ENCODE measurements at places on chromosomes 5 and 9.

- no peaks in the 10 kb centered on the region for H3K36me3 ChIP-seq
- H3K27me3 ChIP-seq: peaks cover 2% of the 10 kb centered on the region
- no peak overlapping the region for H3K27ac ChIP-seq
- DNase-seq: no peak
These were observed 68.4 kb upstream of the GARNL3 start for GRCh38 chr9:127195976-127196825.

DNA sequence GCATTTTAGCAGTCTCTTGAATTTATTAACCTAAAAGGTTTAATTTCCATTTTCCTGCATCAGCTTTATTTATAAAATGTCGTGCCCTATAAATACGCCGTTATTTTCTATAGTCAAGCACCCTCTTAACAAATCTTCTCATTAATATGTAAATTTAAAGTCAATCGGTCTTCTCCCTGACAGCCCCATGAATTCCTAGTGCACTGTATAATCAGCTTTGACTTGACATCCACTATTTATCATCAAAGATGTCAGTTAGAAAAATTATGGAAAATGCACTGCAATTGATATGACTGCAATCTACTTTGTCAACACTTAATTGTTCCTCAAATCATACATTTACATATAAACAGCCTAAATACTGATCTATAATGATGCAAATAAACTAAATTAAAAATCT, 83.4 kb downstream of the AP3B1 start:
- peaks cover 17% of the 10 kb centered on the region for H3K36me3 ChIP-seq
- H3K27ac ChIP-seq: no peak overlapping the region
- H3K27me3 ChIP-seq: no peaks in the 10 kb centered on the region
- DNase-seq: no peak
- no peaks in the 10 kb centered on the region for H3K4me1 ChIP-seq

- no peaks in the 10 kb centered on the region for H3K36me3 ChIP-seq
- H3K27me3 ChIP-seq: no peaks in the 10 kb centered on the region
- H3K4me3 ChIP-seq: no peak overlapping the region
- H3K27ac ChIP-seq: no peak overlapping the region
These were observed 104.1 kb upstream of the TUT7 start for GRCh38 chr9:86458191-86458855.

GRCh38 chr9:98118640-98119601, at the start of gene TRIM14:
Gene TRIM14 (minus strand): TSS chr9:98119222. CDS start chr9:98119188, 34 bp downstream.
- peaks cover 14% of the 10 kb centered on the region for H3K4me1 ChIP-seq
- peaks cover 18% of the 10 kb centered on the region for H3K36me3 ChIP-seq
- DNase-seq: peak; percentile 89
- H3K27me3 ChIP-seq: no peaks in the 10 kb centered on the region

DNA sequence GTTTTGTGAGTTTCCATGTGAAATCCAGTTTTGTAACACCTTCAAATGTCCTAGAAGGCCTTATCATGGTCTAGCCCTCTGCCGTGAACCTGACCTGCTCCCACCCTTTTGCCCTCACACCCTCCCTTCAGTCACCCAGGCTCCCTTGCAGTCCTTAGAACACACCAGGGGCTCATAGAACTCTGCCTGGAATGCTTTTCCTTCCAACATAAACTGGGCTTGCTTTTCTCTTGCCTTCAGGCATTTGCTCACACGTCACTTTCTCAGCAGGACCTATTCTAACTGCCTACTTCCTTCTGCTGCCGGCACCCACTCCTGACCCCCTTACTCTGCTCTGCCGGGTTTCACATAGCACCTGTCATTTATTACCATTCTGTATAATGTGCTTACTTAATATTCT, 111.9 kb downstream of the PDE8B start:
- no peak overlapping the region for H3K4me3 ChIP-seq
- H3K27me3 ChIP-seq: peaks cover 22% of the 10 kb centered on the region
- H3K36me3 ChIP-seq: no peaks in the 10 kb centered on the region
- no peak for DNase-seq

DNA sequence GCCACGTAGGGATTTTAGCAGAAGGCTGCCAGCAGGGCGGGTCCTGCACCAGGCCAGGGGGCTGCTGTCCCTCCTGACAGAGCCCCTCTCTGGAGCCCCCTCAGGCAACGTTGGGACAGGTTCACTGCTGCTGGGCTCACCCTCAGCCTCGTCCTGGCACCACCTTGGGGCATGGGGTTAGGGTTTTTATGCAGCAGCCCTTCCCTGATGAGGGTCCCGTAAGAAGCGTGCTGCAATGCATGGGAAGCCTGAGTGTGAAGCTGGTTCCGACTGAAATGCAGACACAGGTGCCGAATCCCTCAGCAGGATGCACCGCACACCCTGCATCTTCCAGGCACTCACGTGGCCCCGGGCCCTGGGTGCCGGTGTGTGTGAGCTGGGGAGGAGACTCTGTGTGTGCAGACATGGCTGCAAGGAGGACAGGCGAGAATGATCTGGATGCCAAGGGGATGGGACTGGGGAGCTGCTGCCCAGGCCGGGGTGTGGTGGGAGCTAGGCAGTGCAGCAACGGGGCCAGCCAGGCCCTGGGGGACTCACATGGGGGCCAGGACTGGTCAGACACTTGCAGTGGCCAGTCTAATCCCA, 27.1 kb downstream of the ZDHHC11B start:
- H3K4me1 ChIP-seq: peaks cover 39% of the 10 kb centered on the region
- no peaks in the 10 kb centered on the region for H3K36me3 ChIP-seq
- H3K27ac ChIP-seq: no peak overlapping the region
- H3K4me3 ChIP-seq: no peak overlapping the region

DNA sequence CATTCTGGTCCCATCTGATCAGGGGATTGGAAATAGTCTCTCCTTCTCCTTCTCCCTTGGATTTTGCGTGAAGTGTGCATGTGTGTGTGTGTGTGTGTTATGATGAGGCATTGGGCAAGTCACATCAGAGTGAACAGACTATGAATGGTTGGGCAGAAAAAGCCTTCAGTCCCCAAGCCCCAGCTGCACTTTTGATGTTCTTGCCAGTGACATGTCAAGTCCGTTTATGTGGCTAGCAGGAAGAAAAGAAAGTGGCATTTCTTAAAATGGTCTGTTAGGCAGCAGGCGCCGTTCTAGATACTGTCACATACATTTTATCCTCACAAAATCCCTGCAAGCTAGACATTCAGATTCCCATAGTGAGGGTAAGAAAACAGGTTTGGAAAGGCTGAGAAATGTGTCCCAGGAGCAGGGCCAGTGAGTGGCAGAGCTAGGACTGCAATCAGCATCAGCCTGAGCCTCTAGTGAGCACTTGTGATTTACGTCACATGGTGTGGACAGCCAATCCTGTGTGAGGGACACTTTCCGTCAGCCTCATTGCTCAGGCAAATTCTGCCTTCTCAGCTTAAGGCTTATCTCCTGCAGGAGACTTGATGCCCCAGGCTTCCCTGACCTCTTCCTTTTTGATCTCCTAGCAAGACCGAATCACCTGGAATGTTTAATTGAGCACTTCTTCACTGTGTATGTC, 60.4 kb downstream of the GLRA1 start:
- no peaks in the 10 kb centered on the region for H3K27me3 ChIP-seq
- no peak for DNase-seq
- H3K27ac ChIP-seq: no peak overlapping the region
- H3K36me3 ChIP-seq: no peaks in the 10 kb centered on the region
- H3K4me3 ChIP-seq: no peak overlapping the region

DNA sequence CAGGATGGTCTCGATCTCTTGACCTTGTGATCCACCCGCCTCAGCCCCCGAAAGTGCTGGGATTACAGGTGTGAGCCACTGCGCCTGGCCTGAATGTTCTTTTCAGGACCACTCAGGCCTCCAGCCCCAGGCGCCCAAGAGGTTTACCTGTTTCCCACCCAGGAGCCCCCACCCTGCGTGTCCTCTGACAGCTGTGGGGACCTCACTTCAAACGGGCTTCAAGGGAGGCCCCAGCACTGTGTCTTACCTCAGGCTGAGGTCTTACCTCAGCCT, 19.1 kb upstream of the SLC6A19 start:
- no peak for DNase-seq
- H3K27me3 ChIP-seq: no peaks in the 10 kb centered on the region
- H3K27ac ChIP-seq: no peak overlapping the region
- H3K4me3 ChIP-seq: no peak overlapping the region

DNA sequence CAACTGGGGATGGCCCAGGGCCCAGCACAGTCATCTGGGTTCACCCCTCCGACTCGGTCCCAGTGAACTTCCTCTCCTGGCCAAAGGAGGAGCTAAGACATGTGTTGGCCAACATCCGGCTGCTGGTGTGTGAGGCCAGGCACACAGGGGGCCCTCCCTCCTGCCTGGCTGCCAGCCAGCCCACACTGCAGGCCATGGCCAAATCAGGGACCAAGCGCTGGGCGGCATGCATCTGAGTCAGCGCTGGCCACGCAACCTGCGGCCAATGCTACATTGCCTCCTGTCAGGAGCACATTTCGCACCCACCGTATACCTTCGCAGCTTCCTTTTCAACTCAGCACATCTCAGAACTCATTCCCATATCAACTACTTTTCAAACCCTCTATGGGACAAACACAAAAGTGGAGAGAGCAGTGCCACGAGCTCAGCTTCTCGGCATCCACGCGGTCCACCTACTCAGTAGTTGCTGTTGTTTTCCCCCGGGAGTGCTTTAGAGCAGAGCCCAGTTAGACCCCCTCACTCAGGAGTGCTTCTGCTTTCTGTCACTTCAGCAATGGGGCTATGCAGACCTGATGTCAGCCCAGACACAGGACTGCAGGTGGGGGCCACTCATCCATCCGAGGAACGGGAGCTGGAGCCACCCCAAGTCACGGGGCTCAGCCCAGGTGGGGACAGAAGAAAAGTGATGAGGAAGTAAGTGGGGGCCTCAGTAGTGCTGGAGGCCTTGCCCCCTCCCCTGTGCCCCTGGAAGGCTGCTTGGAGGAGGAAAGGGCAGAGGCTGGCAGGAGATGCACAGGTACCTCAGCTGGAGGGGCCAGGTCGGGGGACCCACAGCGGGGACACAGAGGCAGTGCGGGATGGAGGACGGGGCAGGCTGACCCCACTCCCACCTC, 13.9 kb downstream of the NINJ1 start:
- H3K27ac ChIP-seq: peak overlapping the region; percentile 63
- peak; percentile 87 for DNase-seq
- H3K36me3 ChIP-seq: no peaks in the 10 kb centered on the region
- H3K27me3 ChIP-seq: no peaks in the 10 kb centered on the region
- peaks cover 41% of the 10 kb centered on the region for H3K4me1 ChIP-seq

GRCh38 chr5:75824323-75824722, 107.1 kb upstream of the POC5 start:
- no peaks in the 10 kb centered on the region for H3K36me3 ChIP-seq
- no peaks in the 10 kb centered on the region for H3K4me1 ChIP-seq
- H3K27me3 ChIP-seq: no peaks in the 10 kb centered on the region
- H3K27ac ChIP-seq: no peak overlapping the region
- H3K4me3 ChIP-seq: no peak overlapping the region
